ENCODE measurements at places on chromosomes 1 and 21.
A peak's percentile ranks its signal among the peaks of the same experiment; 100 is the strongest.

GRCh38 chr1:22264464-22265341 is 121.8 kb upstream of the WNT4 start:
- DNase-seq, result no peak

GRCh38 chr21:46154155-46154954 is 1.0 kb downstream of the FTCD start:
- no peak for DNase-seq

DNA sequence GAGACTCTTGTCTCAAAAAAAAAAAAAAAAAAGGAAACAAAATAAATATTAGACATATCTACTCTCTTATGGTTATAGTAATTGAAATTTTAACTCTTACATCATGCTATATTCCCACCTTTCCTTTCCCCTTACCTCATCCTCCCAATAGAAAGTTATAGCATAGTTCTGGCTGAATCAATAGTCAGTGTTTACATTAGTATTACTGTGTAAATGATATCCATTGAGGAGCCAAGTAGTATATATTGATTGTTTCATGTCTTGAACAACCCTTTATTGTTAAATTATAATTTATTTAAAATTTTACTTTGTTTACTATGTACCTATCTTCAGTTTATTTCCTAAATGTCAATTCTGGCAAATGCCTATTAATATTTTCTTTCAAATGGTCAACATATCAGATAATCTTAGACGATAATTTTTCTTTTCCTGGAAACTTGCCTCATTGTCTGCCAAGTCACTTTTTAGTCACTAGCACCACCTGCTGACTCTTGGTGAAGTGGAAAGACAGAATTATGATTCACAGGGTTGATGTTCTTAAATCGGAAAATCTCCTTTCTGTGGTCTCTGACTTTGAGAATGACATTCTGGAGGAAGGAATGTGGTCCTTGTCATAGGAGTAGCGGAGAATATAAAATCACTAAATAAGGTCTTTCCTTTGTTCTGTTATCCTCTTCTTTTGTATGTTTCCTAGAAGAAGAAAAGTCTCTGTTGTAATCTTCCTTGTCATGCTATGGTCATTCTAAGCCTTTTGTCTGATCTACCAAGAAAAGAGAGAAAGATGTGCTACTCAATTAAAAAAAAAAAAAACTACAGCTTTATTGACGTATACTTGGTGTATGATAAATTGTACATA is 8.6 kb downstream of the HJV start:
- peak; percentile 59 for DNase-seq

DNA sequence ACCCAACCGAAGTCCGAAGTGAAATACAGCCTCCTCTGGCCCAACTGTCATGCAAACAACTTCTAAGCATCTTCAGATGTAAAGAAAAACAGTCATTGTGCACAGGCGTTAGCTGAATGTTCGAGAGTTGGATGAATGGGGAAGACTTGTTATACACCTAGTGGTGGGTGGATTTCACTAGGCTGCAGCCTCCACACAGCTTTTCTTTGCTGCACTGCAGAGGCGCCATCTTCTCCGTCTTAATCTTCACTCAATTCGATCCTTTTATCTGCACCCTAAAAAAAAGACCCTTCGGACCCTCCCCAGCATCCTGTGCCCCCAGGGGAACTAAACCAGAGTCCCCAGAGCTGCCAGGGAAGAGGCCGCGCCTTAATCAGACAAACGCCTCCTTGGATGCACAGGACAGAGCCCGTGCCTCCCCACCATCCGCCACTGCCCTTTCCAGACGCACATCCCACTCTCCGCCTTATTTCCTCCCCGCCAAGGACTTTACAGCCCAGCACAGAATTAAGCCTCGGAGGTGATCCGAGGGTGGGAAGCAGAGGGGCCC is 1.4 kb downstream of the APP start:
- peak; percentile 53 for DNase-seq

GRCh38 chr1:244311784-244312532 is 139.8 kb downstream of the ADSS2 start:
- no peak for DNase-seq
